ENCODE measurements at places on chromosomes 1 and 21.

- no peak overlapping the region for H3K27ac ChIP-seq
- no peak overlapping the region for H3K4me3 ChIP-seq
- no peaks in the 10 kb centered on the region for H3K27me3 ChIP-seq
- DNase-seq, result no peak
- peaks cover 32% of the 10 kb centered on the region for H3K4me1 ChIP-seq
Observed at GRCh38 chr1:212230329-212230728, 54.9 kb upstream of the PPP2R5A start.

DNA sequence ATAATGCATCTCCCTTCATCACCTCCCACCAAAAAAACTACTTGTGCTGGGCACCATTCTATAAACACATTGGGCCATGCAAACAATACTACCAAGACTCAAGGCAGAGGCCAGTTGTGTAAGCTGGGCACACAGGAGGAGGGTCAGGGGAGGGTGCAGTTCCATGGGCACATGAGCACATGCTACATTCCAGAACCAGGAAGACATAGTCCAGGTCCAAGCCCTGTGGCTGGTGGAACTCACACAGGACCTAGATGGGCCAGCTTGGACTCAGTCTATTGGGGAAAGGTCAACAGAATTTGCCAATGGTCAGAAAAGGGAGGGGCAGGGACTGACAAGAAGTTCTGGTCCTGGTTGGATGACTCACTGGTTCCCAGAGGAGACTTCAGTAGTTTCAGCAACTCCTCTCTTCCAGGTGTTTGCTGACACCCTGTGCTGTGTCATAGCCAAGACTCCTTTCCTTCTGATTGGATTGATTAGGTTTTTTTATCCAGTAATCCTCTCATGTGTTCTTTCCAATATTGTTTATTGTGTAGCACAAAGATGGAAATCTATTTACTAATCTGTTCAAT lies 249.7 kb downstream of the C1orf94 start:
- no peaks in the 10 kb centered on the region for H3K4me1 ChIP-seq
- peaks cover 11% of the 10 kb centered on the region for H3K27me3 ChIP-seq
- H3K27ac ChIP-seq, result no peak overlapping the region
- no peaks in the 10 kb centered on the region for H3K36me3 ChIP-seq
- DNase-seq, result no peak

DNA sequence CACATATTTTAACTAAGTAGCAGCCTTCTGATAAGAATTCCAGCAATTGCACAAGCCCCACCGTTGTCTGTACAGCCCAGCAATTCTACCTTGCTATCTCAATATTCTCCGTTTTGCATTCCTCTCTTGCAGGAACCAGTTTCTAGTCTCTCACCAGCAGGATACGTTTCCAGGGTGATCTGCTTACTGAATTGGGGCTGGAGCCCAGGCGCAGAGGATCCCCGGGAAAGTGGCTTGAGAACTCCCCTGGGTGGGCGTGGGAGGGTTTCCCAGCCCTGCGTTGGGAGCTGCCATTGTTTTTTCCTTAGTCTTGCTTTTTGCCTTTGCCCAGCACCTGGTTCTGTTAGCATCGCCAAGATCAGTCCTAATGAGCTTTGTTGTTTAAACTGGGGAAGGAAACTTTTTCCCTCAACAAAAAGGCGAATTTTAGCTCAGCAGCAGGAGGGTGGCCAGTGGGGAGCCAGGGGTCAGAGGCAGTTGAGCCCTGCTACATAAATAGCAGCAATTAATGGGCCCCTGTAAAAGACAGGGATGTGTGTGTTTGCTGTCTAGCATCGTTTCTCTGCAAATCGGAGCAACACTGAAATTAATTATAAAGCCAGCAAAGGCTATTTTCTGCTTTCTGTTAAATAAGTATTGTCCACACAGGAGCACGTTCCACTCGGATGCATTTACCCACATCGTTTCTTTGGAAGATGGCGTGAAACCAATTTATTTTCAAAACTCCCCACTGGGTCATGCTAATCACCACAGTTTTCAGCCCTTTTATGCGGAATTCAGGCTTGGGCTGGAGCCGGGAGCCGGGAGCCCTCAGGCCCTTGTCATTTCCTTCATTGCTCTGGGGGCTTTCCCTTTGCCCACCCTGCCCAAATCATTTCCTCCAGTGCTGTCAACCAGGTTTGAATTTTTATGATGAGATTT lies 36.6 kb downstream of the HUNK start:
- DNase-seq, result no peak
- no peak overlapping the region for H3K27ac ChIP-seq
- no peaks in the 10 kb centered on the region for H3K36me3 ChIP-seq
- no peak overlapping the region for H3K4me3 ChIP-seq
- H3K4me1 ChIP-seq, result no peaks in the 10 kb centered on the region

GRCh38 chr1:12438349-12438924 lies 179.6 kb downstream of the DHRS3 start:
- DNase-seq, result no peak
- peaks cover 42% of the 10 kb centered on the region for H3K4me1 ChIP-seq
- peak overlapping the region; percentile 52 for H3K27ac ChIP-seq
- H3K27me3 ChIP-seq, result no peaks in the 10 kb centered on the region
- no peaks in the 10 kb centered on the region for H3K36me3 ChIP-seq

- H3K4me3 ChIP-seq, result no peak overlapping the region
- H3K36me3 ChIP-seq, result no peaks in the 10 kb centered on the region
- H3K27me3 ChIP-seq, result peaks cover 47% of the 10 kb centered on the region
Observed at GRCh38 chr1:11331945-11332546, 59.0 kb downstream of the UBIAD1 start.

GRCh38 chr1:66275083-66275482 lies 258.9 kb upstream of the SGIP1 start:
- H3K4me3 ChIP-seq, result no peak overlapping the region
- no peak for DNase-seq
- H3K36me3 ChIP-seq, result no peaks in the 10 kb centered on the region
- peaks cover 67% of the 10 kb centered on the region for H3K4me1 ChIP-seq
- peak overlapping the region; percentile 49 for H3K27ac ChIP-seq

- no peak overlapping the region for H3K4me3 ChIP-seq
- peaks cover 9% of the 10 kb centered on the region for H3K36me3 ChIP-seq
- H3K27me3 ChIP-seq, result no peaks in the 10 kb centered on the region
- H3K27ac ChIP-seq, result no peak overlapping the region
Observed at GRCh38 chr1:83918688-83919285, 80.1 kb downstream of the TTLL7 start.

Measured in heart right ventricle (tissue), 16 donors.